ENCODE measurements at places on chromosomes 5 and 9.

- no peak for DNase-seq
These were observed 204.8 kb downstream of the TLE4 start for GRCh38 chr9:79776581-79776980.

- DNase-seq = no peak
These were observed 650 bp downstream of the ELP1 start for GRCh38 chr9:108933231-108933717.

GRCh38 chr5:135977375-135977928 is 22.7 kb upstream of the LECT2 start:
- DNase-seq = no peak

- DNase-seq = no peak
These were observed 32.5 kb upstream of the MIER3 start for GRCh38 chr5:56984445-56984844.

GRCh38 chr5:106675687-106676086 is 995.0 kb downstream of the EFNA5 start:
- no peak for DNase-seq

- no peak for DNase-seq
These were observed 70.3 kb upstream of the SH3PXD2B start for GRCh38 chr5:172524573-172525021.

DNA sequence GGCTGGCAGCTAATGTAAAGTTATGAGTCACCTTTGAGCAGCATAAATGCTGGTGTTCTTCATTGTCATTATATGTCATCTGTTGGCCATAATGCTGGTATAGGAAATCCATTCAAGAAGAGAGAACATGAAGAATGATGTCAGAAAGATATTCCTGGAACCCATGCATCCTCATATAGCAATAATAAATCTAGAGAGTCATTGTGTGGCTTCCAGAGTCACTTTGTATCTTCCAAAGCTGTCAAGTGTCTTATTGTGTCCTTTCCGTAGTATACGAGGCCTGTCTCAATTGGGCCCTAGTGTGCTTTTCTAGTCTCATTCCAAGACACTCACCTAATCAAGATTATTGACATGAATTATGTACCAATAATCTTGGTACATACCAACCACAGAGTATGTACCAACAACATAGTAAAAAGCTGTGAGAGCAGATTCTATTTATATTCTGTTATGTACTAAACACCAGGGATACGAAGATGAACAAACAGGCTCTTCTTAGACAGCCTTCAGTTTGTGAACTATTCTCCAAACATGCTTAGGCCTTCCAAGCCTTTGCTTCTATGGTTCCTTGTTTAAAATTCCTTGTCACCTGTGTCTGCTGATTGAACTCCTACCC is 110.1 kb downstream of the ERCC6L2 start:
- no peak for DNase-seq

DNA sequence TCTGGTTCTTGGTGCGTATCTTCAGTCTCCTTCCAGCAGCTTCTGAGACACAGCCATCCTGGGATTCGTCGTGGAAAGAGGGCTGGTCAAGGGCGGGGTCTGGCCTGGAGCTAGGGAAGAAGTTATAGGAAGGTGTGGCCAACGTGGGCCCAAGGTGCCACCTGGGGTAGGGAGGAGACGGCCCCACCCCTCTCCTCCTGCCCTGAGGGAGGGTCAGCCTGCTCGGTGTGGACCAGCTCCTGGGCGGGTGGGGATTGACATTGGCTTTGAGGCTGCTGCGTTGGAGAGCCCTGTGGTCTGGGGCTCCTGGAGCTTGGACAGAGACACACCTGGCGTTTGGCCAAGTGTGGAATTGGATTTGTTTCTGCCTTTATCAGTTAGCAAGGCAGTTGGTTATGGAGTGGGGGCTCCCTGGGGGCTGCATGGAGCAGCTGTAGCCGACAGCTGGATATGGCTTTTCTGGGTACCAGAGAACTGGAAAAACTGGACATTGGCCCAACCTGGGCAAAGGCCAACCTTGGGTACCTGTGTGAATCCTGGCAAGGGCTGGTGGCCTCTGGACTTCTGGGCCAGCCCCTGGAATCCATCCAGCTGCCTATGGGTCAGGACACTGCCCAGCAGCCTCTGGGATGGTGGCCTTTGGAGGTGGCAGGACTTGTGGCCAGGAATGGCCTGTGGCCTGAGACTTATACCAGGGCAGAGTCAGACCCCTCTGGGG is 75.7 kb upstream of the PPP1R26 start:
- DNase-seq = no peak

DNA sequence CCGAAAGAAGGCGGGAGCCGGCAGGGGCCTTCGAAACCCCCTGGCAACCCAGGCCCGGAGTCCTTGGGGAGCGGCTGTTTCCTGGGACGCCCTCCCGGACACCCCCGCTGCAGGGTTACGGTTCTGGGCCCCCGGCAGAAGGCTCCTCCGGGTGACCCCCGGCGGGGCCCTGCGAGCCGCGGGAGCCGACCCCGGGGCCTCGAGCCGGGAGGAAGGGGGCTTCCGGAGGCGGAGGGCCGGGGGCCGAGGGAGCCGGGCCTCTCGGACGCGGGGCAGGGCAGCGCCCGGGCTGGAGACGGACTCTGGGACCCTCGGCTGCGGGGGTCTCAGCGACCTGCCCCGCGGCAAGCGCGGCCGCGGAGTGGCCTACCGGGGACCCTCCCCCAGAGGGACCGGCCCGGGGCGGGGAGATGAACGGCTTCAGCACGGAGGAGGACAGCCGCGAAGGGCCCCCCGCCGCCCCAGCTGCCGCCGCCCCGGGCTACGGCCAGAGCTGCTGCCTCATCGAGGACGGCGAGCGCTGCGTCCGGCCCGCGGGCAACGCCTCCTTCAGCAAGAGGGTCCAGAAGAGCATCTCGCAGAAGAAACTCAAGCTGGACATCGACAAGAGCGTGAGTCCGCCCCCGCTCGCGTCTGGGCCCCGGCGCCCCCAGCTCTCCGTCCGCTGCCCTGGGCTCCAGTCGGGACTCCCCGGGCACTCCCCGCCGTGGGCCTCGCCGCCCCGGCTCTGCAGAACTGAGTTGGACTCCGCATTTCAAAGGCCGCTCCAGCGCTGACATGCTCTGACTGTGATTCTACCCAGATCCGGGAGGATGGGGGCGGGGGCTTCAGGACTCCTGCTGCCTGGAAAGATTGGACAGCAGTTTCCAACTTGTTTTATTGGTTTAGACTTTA is 645 bp downstream of the SAP30L start:
- no peak for DNase-seq

DNA sequence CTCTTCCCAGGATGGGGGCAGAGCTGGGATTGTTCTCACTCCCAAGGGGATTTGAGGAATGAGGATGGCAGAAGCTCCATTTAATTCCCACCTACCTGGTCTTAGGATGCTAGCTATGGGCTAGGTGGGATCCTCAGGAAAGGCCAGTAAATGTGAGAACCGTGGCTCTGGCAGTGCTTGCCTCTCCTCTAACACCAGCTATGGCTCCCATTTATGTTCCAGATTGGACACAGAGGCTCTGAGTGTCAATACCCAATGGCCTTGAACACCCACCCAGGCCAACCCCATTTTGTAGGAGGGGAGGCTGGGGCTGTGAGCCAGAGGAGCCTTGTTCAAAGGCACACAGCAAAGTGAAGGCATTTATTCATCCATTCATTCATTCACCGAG is 10.2 kb upstream of the DAB2IP start:
- DNase-seq = no peak

GRCh38 chr5:130693509-130693908 is 471.5 kb downstream of the HINT1 start:
- DNase-seq = no peak

- no peak for DNase-seq
These were observed 232.0 kb downstream of the IRX1 start for GRCh38 chr5:3827624-3828023.

DNA sequence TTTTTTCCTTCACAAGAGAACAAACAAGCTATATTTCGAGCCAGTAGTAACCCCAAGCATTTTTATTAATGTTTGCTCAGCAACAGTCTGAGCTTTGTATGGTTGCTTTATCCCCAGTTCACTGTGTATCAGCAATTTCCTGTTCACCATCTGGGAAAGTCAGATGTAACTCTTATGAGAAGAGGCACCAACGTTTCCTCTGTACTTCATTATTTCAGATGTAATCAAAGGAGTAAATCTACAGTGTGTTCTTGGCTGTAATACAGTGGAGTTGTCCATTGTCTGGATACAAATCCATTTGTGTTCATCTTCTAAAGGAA is 340.2 kb downstream of the ARRDC3 start:
- no peak for DNase-seq

- DNase-seq = peak; percentile 75
These were observed 47.5 kb downstream of the NLN start for GRCh38 chr5:65769539-65769938.

GRCh38 chr5:1387059-1387755 is 42.3 kb upstream of the CLPTM1L start:
- no peak for DNase-seq

DNA sequence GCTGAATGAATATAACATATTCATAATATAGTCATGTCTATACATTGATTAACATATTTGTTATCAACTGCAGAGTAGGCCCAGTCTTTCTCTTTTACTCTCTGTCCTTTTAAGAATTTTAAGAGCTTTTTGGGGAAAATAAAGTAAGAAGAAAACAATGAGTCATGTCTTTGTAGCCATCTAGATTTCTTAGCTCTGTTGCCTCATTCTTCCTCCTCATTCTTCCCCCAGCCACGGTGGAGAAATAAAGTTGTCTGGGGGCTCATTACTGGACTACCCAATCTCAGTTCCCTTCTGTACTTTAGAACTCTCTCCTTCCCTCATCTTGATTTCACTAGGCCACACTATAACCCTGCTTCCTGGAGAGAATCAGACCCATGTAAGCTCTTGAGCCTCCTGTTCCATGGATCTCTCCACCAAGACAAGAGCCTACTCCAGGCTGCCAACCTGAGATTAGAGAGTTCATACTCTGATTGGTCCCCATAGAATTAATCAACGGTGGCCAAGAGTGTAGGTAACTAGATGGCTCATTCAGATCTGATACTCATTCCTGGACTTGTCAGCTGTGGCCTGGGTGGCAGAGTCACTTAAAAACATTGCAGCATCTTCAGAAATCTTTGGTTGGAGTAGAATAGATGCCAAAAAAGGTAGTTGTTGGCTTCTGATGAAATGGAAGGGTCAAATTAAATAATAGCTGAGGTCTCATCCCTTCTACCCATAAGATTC is 44.2 kb downstream of the ITGA1 start:
- no peak for DNase-seq

- DNase-seq = no peak
These were observed 53.5 kb upstream of the MAST4 start for GRCh38 chr5:66542711-66543110.

DNA sequence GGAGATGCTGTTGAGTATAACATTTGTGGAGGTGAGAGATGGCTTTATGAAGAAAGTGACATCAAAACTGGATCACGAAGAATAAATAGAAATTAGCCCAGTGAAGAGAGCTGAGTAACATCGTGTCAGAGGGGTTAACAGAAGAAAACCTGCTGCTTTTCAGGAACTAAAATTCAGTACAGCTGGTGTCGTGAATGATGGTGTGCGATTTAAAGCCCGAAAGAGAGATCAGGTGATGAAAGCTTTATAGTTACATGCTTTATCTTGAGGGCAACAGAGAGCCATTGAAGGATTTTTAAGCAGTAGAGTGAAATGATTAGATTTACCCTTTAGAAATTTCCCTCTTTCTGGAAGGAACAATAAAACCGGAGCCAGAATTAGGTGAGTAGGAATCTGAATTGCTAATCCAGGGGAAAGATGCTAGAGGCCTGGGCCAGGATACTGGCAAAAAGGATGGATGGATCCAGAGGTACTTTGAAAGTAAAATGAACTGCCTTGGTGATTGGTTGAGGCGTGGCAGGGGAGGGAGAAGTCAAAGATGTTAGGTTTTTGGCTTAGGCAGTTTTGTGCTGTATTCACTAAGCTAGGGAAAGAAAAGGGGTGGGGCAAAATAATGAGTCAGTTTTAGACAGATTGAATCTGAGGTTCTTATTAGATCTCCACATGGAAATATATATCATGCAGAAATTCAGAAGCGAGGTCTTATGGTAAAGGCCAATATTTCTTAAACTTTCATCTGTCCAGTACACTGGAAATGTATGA is 3.4 kb downstream of the LRRC70 start:
- DNase-seq = no peak

DNA sequence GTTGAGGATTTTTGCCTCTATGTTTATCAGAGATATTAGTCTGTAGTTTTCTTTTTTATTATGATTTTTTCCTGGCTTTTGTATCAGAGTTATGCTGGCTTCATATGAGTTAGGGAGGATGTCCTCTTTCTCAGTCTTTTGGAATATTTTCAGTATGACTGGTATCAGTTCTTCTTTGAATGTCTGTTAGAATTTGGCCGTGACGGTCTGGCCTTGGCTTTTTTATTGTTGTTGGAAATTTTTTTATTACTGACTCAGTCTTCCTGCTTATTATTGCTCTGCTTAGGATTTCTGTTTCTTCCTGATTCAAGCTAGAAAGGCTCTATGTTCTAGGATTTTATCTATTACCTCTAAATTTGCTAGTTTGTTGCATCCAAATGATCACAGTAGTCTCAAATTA is 421.9 kb downstream of the CDH10 start:
- DNase-seq = peak; percentile 60

- no peak for DNase-seq
These were observed 7.5 kb upstream of the ERAP2 start for GRCh38 chr5:96868603-96869371.

- DNase-seq = no peak
These were observed 15.4 kb upstream of the PPP1R26 start for GRCh38 chr9:135464181-135464580.

GRCh38 chr9:25716220-25716872 is 38.1 kb upstream of the TUSC1 start:
- peak; percentile 39 for DNase-seq

DNA sequence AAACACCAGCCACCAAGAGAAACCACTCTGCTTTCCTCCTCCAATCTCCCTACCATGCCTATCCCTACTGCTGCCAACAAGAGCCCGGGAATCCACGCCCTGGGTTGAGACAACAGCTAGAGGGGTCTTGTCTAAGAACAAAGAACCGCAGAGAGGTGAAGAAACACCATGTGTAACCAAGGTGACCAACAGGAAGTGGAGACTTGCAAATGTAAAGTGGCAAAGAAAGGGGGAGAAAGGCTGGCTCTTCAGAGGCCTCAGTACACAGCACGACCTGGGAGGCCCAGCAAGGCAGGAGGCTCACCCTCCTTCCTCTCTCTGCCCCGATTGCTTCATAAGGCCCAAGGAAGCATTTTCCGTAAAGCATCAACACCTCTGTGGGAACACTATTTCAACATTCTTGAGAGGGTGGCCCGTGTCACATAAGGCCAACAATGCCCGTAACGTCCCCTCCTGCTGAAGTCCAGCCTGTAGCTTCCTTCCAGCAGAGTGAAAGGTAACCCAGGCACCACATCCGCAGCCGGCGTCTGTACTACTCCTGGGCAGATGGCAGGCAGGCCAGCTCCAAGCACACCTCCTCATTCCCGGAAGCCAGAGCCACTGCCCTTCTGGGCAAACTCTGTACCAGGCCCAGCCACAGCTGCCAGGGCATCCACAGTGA is 18.3 kb downstream of the CCNJL start:
- DNase-seq = no peak

All from fibroblast of skin of left biceps (primary cell).